Stimulated activated CD4-positive, alpha-beta T cell treated with anti-CD3 and anti-CD28 coated beads, TNF-alpha, amount 100 ng/mL, for 4 hours (primary cell): ENCODE measurements at places on chromosomes 4 and X.

GRCh38 chrX:68286076-68286475 lies 147.2 kb downstream of the OPHN1 start:
- no peak for DNase-seq

GRCh38 chr4:53861856-53862610 lies 202.4 kb downstream of the CHIC2 start:
- DNase-seq = no peak

GRCh38 chr4:184769141-184769765 lies 35.4 kb upstream of the CENPU start:
- no peak for DNase-seq

DNA sequence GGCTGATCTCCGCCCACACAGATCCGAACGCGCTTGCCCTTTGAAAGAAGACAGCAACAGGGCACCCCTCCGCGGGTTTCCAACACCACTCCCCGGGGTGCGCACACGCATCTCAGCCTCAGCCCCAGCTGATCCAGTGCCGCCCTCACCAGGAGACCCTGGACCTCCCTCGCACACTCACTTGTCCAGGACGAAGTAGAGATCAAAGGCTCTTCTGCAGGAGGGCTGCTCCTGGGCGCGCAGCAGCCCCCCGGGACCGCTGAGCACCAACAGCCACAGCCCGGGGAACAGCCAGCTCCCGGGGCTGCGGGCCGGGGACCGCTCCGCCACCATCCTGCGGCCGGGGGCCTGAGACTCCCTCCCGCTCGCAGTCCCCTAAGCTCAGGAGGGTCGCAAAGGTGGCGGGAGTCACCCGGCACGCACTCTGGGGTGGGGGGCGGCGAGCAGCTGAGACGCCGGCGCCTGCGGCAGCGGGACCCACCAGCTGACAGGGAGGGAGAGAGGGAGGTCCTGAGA lies 743 bp downstream of the ANTXR2 start:
- DNase-seq = peak; percentile 29

DNA sequence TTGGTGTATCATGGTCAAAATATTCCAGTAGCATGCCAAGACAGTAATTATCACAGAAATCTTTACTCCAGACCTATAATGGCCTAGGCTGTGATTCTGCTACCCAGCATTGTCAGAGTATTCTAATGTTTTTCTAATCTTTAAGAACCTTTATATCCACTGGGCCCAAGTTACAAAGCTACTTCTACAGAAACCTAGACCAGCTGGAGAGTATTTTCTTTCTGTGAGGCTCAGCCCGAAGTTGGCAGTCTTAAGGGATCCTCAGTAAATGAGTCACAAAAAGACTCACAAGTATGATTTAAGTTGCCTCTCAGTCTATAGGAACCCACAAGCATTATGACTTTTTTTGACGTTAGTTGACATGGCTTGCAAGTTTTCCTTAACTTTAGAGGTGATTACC lies 638.5 kb upstream of the FAM241A start:
- DNase-seq = no peak

DNA sequence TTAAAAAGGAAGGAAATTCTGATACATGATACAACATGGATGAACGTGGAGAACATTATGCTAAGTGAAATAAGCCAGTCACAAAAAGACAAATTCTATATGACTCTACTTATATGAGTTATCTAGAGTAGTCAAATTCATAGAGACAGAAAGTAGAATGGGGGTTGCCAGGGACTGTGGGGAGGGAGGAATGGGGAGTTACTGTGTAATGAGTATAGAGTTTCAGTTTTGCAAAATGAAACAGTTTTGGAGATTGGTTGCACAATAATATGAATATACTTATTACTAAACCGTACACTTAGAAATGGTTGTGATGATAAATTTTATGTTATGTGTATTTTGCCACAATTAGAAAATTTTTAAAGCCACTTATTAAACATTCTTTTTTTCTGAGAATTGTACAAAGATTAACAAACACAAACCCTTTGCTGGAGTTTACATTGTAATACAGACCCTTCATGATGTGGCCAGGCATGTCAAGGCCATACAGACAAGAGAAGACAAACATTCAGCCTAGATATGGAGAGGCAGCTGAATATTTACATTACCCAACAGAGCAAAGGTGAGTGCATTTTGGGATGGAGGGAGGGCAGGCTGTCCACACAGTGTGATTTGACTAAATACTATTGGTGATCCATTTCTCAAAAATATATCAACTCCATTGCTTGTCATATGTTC lies 21.2 kb upstream of the GPC3 start:
- no peak for DNase-seq

DNA sequence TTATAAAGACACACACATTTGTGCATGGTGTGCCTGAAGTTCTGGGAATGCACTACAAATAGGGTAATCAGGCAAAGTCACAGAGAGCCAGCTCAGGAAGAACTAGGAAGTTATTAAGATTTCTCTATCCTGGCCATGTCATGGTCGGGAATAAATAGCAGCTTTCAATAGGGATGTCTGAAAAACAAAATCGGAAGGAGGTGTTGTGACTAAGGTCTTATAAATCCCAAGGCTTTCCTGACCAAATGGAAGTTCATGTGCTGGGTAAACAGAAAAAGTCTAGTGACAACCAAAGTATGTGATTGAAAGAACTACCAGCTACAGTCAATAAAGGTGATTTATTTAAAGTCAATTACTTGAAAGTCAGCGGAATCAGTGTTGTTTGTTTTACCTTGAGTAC lies 262.5 kb upstream of the HS3ST1 start:
- DNase-seq = no peak

- no peak for DNase-seq
Measured at GRCh38 chr4:95219109-95219508, 329.7 kb downstream of the UNC5C start.

GRCh38 chr4:72767618-72768302 lies 198.7 kb upstream of the ADAMTS3 start:
- DNase-seq = no peak

- DNase-seq = no peak
Measured at GRCh38 chr4:95071851-95072250, 314.1 kb downstream of the BMPR1B start.

- DNase-seq = no peak
Measured at GRCh38 chr4:173827707-173828106, 297.7 kb upstream of the HAND2 start.

GRCh38 chr4:133014473-133015135 lies 134.5 kb upstream of the PCDH10 start:
- no peak for DNase-seq

DNA sequence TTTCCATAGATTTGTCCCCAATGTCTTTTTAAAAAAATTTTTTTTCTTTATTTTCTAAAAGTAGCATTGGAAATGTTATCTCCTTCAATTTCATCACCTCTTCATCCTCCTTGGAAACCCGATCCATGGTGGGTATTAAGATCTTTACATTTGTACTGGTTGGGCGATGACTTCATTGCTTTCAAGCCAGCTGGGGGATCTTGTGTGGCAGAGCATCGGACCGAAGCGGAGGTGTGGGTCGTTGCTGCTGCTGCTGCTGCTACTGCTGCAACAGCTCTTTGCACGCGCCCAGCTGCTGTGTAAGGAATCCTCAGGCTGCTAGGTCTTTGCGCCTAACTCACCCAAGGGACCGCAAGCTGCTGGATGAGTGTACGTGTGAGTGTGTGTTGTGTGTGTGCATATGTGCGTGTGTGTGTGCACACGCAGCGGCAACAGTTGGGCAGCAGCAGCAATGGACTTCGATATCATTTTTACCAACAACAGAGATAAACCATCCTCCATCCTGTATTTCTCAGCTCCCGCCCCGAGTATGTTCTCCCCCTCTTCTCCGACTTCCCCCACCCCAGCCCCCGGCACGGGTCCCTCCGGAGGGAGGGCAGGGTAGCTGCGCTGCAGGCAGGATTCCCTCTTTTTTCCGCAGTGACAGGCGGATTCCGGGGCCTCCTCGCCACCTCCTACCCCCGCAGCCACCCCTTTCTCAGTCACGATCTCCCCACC lies 768 bp upstream of the CDKL5 start:
- DNase-seq = no peak

DNA sequence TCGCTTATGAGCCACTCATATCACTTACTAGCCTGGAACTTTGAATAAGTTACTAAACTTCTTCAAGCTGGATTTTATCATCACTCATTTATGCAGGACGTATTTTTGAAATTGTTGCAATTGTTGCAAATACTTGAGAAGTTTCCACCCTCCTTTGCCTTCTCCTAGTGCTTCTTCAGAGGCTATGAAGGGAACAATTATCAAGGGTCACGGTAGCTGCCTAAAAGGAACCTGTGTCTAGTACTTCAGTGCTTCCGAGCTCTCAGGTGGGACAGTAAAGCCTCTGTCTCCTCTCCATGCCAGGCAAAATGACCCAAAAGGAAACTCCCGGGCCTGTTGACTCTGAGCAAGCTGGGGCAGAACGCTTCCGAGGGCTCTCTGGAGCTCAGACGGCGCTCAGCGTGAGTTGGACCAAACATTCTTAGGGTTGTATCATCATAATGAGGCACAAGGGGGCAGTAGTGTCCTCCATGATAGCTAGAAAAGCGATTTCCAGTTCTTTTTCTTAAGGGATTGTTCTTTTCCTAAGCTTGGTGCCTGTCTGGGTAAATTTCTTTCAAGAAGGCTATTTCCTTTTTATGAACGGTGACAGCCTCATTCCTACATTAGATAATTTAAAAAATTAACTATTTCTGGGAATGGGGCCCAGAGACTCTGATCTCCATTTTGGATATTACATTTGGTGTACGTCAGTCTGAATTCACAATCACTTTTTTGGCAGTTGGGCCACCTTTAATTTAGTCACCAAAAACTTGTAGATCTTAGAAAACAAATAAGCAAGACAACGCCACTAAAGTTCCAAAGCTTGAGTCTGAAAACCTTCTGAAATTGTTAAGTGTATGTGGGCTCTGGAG lies 73.1 kb downstream of the PACRGL start:
- no peak for DNase-seq

GRCh38 chr4:2617955-2618354 lies 81.5 kb downstream of the FAM193A start:
- DNase-seq = no peak
